ENCODE measurements at places on chromosomes 12 and 14.

GRCh38 chr12:58741226-58741625 is 179.1 kb downstream of the LRIG3 start:
- DNase-seq = no peak

DNA sequence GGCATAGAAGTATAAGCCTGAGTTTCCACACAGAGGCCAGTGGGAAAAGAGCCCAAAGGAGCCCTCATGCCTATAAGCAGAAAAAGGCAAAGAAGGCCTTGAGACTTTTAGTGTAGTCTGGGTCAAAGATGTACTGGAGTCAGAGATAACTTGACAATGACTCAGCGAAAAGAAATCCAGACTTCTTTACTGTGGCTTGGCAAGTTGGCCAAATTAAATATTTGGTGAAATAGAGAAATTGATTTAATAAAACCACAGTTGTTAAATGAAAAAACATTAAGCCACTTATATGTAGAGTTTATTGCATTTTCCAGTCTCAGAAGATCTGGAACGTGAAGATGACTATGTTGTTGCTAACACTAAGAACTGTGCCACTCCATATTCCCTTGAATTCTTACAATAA is 105.1 kb downstream of the TMTC3 start:
- DNase-seq = no peak

DNA sequence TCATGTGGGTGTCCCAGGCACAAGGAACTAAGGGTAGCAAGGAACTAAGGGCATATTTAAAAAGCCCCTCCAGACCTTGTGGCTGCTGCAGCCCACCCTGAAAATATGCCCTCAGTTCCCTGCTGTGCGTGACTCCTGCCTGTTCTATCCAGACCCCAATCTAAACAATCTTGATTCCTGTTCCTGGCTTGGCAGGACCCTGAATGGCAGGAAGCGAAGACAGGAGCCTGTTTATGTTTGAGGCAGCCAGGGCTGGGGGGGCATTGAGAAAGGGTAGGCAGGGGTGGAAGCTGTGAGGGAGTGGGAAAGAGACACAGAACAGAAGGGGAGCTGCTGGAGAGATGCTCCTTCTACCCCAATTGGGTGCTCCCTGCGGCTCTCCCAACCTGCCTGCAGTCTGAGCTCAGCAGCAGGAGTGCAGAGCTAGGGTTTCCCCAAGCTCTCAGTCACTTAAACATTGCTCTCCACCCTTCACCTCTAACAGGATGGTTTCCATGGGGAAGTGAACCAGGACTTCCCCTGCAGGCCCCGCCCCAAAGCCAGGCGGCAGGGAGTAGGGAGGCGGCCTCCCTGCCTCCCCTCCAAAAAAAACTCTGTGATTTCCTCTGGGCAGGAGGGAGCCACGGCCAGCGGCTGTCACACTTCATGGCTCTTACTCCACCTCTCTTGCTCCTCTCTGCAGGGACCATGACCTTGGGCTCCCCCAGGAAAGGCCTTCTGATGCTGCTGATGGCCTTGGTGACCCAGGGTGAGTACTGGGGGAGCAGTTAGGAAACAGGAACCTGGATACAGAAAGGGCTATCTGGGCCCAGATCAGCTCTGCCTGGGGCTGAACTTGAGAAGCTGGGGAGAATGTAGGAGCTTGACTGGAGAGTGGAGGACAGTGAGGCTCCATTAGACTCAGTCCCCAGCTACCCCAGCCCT is 4.7 kb downstream of the ACVRL1 start:
- peak; percentile 9 for DNase-seq

GRCh38 chr14:71142375-71143038 is 235.2 kb downstream of the PCNX1 start:
- DNase-seq = no peak

DNA sequence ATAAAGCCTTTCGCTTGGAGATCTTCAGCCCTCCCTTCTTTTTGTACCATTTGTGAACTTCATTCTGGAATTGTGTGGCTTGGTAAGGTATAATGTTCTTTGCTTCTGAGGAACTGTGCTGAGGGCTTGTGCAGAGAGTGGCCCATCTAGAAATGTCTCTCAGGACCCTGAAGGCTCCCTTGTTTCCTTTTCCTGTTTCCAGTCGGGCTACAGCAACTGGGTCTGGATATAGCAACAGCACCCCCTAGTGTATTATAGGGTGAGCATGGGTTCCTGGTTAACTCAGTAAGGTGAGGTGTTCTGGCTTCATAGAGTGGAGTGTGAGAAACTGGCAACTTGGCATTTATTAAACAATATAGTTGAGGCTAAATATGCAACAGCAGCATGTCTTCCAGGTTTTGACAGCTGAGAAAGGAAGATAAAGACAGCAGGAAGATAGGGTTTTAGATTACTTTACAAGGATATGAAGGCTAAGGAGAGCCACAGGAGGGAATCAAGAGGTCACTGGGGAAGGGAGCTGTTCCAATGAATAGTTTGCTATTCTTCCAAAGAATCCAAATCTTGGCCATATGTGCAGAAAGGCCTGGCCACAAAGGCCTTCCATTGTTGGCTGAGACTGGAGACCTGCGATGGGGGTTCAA is 49.1 kb upstream of the RNU6-8 start:
- peak; percentile 69 for DNase-seq

GRCh38 chr14:85325134-85326017 is 204.6 kb upstream of the FLRT2 start:
- no peak for DNase-seq

GRCh38 chr14:88879022-88879421 is 54.6 kb downstream of the TTC8 start:
- no peak for DNase-seq

GRCh38 chr12:120798696-120799095 is 73.1 kb downstream of the ACADS start:
- DNase-seq = no peak

DNA sequence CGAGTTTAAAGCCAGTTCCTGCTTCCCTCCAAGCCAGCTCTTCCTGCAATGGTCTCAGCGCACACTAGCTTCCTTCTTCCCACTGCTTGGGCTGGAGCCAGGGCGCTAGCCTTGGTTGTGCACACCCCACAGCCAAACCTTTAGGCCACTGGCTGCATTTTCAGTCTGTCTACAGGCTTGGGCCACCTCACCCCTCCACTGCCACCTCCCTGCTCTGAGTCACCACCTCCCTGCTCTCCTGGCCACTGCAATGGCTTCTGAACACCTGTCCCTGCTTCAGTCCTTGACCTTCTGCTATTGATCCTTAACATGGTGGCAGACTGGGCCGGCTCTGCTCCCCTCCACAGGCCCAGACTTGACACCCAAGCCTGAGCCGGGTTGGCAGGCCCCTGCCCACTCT is 151.1 kb downstream of the RBM19 start:
- no peak for DNase-seq

DNA sequence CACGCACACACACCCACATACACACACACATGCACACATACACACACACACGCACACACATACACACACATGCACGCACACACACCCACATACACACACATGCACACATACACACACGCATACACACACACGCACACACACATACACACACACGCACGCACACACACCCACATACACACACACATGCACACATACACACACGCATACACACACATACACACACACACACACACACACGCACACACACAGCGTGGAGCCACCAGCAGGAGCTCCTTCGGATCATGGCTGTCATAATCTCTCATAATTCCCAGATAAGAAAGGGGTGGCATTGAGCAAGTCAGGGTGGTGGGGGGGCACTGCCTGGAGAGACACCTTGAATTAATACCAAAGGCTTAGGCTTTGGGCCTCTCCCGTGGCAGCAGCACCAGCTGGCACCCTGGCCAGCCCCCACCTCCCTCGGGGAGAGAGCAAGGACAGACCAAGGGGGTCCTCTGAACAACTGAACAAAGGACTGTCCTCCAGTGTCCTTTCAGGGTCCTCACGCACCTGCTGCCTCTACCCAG is 21.9 kb downstream of the ANO2 start:
- DNase-seq = no peak

DNA sequence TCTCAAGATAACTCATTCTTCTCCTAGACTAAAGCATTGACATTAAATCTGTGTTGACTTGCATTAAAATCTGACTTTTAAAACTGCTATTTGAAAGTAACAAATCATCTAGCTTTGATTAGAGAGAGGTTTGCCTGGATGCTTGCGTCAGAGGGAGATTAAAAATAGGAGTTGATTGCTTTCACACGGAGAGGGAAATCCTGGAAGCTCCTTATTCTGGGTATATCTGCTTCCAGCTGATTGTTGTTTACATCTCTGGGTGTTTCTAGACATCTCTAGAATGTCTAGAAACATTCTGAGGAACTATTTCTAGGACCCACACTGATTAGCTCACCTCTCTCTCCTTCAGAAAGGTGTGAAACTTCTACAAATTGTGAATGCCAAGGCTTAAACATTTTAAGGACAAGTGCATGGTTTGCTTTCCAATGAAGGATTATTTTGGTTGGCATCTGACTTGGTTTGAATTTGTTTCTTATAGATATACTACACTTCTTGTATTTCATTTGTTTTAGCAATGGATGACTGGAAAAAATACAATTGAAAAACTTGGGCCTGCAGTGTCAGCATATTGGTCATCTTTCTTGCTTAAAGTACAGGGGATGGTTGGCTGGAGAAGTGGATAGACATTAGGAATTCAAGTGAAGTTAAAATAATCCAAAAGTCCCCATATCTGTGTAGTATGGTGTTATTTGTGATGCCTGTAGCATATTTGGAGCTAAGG is 2.1 kb downstream of the DIP2B start:
- DNase-seq = no peak

DNA sequence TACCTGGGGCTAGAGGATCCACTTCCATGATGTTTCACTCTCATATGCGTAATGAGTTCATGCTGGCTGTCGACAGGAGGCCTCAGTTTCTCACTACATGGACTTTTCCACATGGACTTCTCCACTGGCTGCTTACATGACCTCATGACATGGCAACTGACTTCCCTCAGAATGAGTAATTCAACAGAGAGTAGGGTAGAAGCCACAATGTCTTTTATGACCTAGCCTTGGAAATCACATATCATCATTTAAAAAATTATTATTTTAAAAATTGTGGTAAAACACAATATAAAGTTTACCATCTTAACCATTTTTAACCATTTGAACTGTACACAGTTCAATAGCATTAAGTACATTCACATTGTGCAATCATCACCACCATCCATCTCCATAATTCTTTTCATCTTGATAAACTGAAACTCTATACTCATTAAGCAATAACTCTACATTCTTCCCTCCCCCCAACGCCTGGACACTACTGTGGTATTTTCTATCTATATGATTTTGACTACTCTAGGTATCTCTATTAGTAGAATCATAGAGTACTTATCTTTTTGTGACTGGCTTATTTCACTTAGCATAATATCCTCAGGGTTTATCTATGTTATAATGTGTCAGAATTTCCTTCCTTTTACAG is 144.5 kb downstream of the TGFB3 start:
- no peak for DNase-seq

GRCh38 chr12:106142591-106143261 is 4.0 kb upstream of the NUAK1 start:
- DNase-seq = no peak

DNA sequence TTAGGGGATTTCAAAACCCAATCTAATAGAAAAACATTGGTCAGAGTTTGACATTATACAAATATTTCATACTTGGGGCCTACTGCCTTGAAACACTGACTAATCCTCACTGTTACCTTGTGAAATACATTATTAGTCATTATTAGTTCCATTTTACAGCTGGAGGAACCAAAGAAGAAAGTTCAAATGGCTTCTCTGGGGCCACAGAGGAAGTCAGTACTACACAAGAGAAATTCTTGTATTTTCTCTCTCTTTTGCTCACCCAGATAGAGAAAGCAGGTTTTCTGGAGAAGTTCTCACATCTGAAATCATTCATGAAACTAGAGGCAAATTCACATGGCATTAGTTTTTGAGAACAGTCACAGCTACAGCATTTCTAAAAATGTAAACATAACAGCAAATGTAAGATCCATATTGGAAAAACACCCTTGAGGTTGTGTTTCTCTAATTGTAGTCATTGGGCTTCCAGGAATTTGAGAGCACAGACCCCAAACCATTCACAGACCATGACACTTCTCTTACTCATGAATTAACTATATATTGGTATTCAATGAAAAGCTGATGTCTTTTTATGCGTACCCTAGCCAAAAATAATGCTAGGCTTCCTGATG is 83.0 kb downstream of the LLPH start:
- DNase-seq = no peak

GRCh38 chr12:109064143-109064542 is 11.8 kb downstream of the USP30 start:
- no peak for DNase-seq

GRCh38 chr12:4789776-4790175 is 69.6 kb downstream of the GALNT8 start:
- DNase-seq = no peak

GRCh38 chr12:84727961-84728360 is 184.6 kb downstream of the SLC6A15 start:
- DNase-seq = peak; percentile 6

DNA sequence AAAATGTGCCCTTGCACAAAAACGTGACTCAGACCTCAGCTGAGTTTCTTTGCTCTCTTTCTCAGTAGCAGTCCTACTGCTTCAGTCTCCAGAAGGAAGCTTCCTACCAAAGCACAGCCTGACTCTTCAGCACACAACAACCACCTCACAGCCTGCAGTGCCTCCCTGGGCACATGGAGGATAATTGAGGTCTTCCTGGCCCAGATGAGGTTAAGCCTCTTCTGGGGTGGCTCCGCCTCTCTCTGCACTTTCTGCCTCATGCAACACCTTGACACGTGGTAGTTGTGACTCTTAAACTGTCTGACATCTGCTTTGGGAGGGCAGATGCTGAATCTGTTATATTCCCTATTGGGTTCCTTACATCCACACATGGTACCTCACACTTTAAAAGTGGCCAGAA is 33.8 kb downstream of the GIT2 start:
- no peak for DNase-seq

- DNase-seq = no peak
Observed at GRCh38 chr12:100688451-100688864, 106.1 kb upstream of the ANO4 start.

DNA sequence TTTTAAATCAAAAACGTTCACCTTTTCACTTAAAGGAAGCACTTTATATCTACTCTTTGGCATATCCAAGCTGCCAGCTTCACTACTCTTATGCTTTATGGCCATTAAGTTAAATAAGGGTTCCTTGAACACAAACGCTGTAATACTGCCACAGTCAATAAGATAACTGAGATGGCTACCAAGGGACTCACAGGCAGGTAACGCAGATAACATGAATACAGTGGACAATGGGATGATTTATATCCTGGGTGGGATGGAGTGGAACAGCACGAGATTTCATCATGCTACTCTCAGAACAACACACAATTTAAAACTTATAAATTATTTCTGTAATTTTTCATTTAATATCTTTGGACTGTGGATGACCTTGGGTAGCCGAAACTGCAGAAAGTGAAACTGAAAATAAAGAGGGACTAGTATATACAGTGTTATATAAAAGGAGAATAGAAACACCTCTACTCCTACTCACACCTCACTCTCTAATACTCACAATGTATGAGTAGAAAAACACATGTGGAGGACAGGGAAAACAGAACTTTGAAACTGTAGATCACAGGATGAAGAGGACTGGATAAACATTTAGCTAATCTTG is 367.3 kb downstream of the C12orf50 start:
- no peak for DNase-seq

- no peak for DNase-seq
Observed at GRCh38 chr14:61103541-61104339, 122.7 kb downstream of the SLC38A6 start.
